ENCODE measurements at places on chromosomes 6 and 20.
A peak's percentile ranks its signal among the peaks of the same experiment; 100 is the strongest.

DNA sequence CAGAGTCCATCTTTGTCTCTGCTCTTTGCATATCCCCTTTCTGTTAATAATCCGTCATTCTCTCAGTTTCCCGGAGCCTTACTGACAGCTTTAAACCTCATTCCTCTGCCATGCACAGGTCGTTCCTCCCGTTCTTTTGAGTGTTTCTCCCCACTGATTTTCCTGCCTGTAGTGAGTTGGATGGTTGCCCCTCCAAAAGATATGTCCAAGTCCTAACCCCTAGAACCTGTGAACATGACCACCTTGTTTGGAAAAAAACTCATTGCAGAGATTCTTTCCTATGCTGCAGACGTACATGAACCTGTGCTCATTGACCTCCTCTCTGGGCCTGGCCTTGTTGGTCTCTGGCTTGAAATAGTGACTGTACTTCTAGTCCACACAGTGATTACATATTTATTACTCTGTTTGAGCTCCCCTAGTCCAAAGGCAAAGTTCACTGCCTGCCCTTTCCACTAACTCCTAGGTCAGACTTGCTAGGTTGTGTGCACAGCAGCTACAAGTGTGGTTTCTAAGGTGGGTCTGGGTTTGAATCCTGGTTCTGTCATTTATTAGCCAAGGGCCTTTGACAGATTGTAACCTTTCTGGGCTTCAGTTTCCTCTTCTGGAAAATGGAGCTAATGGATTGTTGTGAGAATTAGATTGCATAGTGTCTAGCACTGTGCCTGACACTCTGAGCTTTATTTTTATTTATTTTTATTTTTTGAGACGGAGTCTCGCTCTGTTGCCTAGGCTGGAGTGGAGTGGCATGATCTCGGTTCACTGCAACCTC is 29.3 kb downstream of the PPARD start:
- DNase-seq, result no peak

GRCh38 chr6:75230484-75231325 is 12.9 kb downstream of the COX7A2 start:
- DNase-seq, result peak; percentile 53

DNA sequence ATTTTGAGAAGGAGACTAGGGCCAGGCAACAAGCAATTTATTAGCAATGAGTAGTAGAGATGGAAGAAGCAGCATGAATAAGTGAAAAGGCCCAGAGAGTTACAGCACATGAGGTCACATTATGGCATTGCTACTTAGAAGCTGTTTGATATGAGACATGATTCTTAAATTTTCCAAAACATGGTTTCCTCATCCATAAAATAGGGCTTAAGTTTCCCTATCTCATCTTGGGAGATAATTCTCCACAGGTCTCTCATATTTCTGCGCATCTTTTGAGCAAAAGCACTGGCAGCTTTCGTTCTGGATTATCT is 656.1 kb downstream of the EPHA7 start:
- DNase-seq, result no peak

DNA sequence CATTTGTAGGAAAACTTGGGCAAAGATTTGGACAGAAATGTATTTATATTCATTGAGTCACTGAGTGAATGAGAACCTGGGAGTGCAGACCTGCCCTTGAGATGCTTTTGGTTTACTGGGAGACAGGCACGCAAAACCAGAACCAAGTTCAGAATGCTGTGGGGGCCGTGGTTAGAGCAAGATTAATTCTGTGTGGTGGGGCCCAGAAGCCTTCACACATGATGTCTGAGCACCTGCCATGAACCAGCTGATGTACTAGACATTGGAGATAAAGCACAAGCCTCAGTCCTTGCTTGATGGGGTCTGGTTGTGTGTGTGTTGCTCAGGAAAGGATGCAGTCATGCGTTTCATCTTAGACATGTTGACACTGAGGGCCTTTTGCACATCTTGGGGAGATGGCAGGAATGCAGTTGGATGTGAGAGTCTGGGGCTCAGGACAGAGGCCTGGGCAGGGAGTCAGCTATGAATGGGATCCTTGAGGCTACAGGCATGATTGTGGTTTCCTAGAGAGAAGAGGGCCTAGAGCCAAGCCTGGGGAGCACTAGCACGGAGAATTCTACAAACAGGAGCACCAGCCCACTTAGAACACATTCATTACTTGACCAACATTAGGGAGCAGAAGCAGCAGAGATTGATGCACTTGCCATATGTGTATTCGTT is 114.3 kb upstream of the TMEM181 start:
- DNase-seq, result no peak

GRCh38 chr6:13873288-13874190 is 51.2 kb upstream of the RNF182 start:
- no peak for DNase-seq

GRCh38 chr20:10715035-10715434 is 41.2 kb upstream of the JAG1 start:
- peak; percentile 73 for DNase-seq

DNA sequence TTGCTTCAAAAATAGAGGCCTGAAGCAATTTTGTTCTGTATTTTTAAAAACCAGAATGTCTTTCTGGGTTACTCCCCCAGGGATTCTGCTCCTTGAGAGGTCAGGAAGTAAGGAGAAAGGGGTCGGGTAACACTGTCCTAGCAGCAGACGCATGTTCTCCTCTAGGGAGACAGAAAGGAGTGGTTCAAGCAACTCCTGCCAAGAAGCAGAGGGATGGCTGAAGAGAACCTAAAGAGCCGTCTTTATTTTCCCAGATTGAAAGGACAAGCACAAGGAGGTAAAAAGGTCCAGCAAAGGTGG is 58.0 kb upstream of the SLC4A11 start:
- DNase-seq, result no peak

GRCh38 chr20:39829256-39829655 is 859.8 kb downstream of the MAFB start:
- peak; percentile 56 for DNase-seq

DNA sequence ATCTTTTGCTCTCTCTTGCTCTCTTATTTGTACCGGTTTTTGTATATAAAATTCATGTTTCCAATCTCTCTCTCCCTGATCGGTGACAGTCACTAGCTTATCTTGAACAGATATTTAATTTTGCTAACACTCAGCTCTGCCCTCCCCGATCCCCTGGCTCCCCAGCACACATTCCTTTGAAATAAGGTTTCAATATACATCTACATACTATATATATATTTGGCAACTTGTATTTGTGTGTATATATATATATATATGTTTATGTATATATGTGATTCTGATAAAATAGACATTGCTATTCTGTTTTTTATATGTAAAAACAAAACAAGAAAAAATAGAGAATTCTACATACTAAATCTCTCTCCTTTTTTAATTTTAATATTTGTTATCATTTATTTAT is 15.9 kb downstream of the VEGFA start:
- DNase-seq, result no peak

GRCh38 chr20:56323656-56324055 is 35.1 kb upstream of the FAM210B start:
- no peak for DNase-seq

DNA sequence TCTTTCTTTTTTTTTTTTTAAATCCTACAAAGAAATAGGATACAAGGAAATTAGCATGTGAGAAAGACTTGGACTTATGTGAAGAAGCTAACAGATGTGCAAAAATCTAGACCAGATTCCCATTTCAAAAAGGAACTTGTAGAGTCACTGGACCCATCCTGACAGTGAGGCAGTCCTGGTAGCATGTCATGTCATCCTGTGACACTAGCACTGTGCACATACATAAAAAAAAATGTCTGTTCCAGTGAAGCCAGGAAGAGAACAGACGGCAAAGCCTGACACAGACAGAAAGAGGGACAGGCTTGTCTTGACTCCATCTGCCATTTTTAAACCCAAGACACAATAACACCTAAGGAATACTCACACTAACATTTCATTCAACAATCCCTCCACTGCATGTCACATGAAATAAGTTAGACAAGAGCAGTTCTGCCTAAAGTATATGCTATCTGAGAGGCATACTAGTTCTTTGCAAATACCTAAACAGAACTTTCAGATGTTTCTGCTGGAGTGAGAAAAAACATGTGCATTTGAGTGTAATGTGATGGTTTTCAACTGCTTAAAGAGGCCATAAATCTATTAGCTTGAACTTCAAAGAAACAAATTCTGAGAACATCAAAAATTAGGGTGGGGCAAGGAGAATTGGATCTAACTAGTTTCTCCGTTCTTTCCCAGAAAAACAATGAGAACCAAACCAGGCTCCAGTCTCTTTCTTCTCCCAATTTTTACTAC is 159.6 kb downstream of the BACH2 start:
- DNase-seq, result peak; percentile 79

GRCh38 chr20:60090631-60091030 is 132.4 kb downstream of the CDH26 start:
- no peak for DNase-seq

DNA sequence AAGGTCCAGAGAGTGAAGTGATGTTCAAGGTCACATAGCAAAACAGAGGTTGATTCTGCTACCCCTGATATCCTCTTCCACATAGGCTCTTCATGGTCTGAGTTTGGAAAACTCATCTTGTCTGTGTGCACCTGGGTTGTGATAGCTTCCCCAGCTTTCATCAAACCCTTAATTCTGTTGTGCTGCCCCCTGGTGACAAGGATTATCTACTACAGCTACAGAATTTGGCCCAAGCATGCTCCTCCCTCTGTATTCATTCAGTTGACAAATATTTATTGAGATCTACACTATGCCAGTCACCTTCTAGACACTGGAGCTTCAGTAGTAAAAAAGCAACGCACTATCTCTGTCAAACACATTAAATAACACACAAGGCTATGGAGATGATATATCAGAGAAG is 50.4 kb downstream of the SMPDL3A start:
- peak; percentile 31 for DNase-seq

DNA sequence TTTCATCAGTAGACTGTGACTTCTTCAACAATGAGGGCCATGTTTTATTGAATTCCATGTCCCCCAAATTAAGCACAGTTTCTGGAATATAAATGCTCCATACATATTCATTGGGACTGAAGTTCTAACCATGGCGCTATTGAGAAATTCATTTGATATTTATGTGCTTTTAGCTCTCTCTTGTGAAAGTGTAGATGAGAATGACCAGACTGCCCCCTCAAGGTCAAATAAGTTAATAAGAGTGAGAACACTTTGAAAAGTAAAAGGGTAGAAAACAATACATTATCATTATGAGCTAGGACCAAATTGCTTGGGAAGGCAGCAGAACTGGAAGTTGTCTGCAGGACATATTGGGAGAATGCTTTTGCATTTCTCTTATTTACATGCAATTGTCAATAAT is 597.9 kb downstream of the EPM2A start:
- DNase-seq, result peak; percentile 50

Data from fibroblast of lung (primary cell).